ENCODE measurements at places on chromosomes 1 and 21.

DNA sequence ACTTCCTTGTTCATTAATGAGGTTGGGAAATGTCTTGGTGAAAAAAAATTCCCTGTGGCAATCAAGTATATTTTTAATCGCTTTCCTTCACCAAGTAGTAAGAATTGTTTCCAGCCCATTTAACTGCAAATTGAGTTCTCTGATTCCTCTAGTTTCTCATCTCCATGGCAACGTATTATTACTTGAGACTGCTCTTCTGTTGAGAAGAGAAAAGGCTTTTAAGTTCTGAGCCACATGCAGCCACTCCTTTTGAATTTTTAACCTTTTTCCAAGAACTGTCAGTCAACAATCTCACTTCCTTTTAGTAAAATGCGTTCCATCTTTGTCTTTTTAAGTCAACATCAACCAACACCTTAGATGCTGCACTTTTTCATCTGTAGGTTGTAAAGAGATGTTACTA, 75.7 kb upstream of the KIAA1614 start:
- DNase-seq = no peak

- no peak for DNase-seq
Observed at GRCh38 chr1:183285256-183285655, 99.2 kb downstream of the LAMC2 start.

DNA sequence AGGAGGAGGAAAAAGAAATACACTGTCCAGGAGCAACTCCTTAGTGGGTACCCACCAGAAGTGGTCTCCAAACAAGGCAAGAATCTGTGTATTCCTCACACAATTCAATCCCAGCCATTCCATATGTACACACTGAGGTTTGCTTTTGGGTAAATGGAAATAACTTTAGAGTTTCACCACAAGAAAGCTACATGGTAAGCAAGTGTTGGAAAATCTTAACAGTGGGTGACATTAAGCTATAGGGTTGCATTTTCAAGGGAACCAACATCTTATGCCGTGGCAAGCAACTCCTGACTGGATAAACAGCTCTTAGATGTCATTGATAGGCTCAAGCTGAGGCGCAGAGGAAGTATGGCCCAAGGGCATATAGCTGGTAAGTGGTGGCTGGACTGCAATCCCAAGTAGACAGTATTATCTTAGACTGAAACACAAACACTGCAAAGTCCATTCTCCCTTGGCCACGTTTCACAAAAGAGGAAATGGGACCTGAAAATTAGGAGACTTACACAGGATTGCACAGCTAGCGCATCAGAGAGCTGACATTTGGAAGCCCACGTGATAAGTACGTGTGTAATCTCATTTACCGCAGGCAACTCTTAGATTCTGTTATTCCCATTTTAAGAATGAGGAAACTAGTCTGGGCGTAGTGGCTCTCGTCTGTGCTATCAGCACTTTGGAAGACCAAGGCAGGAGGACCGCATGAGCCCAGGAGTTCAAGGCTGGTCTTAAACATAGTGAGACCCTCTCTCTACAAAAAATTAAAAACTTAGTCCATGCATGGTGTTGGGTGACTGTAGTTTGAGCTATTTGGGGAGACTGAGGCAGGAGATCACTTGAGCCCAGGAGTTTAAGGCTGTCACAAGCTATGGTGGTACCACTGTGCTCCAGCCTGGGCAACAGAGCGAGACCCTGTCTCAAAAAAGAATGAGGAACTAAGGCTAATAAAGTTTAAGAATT, 4.0 kb upstream of the BRWD1 start:
- no peak for DNase-seq

- peak; percentile 47 for DNase-seq
Observed at GRCh38 chr1:62131093-62131725, 63.4 kb upstream of the L1TD1 start.

- DNase-seq = no peak
Observed at GRCh38 chr21:14116080-14116481, 94.7 kb downstream of the LIPI start.

GRCh38 chr1:27596261-27596660, 7.7 kb downstream of the AHDC1 start:
- no peak for DNase-seq

DNA sequence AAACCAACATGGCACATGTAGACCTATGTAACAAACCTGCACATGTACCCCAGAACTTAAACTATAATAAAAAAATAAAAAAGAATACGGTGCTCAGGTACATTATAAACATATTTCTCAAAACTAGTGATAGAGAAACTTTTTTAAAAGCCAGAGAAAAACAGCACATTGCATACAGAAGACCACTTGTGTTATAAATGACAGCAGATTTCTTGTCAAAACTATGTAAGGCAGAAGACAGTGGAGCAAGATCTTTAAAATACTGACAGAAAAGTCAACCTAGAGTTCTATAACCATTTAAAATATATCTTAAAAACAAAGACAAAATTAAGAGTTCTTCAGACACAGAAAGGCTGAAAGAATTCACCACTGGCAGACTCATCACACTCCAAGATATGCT, 144.7 kb downstream of the NEGR1 start:
- DNase-seq = no peak

DNA sequence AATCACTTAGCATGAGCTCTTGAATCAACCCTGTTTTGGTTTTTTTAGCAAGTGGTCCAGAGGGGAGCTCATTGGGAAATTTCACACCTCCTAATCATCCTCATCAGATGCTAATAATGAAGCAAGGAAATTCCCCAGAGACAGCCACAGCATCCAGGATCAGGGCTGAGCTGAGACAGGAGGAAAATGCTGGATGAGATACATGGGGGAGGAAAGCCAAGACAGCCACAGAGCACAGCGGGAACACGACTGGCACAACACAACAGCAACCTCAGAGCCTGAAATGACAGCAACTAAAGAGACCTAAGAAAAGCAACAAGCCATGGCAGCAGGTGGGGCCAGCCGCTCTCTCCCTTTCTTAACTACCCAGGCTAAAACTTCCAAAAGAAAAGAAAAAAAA, 70.4 kb downstream of the UBR4 start:
- DNase-seq = no peak

DNA sequence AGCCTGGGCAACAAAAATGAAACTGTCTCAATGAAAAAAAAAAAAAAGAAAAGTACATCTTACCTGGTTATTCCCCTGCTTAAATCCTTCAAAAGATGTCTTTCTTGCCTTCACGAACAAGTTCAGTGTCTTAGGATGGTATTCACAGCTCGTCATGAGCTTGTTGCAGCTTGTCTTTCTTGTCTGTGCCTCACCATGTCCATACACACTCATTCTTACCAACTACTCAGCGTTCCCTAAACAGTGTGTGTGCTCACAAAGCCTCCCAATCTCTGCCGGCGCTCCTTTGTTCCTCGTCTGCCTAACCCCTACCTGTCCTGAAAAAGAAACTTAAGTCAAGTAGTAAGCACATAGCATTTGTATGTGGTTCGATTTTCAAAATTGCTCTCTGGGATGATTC, 31.1 kb downstream of the UBE4B start:
- peak; percentile 99 for DNase-seq

DNA sequence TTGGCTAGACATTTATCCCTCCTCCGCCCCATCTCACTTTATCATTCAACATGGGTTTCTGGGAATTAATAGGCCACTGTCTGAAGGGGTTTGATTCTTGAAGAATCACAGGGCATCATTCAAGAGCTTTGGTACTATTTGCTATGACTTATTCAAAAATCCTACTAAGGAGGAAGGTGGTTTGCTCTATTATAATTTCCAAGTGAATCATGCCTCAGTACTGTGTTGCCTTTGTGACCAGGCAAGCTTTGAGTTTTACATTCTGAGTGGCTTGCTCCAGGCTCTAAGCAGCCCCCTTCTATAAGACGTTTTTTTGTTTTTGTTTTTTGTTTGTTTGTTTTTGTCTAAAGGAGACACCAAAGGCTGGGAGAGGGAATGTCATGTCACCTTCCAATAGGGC, 2.6 kb downstream of the C1orf21 start:
- DNase-seq = peak; percentile 57

DNA sequence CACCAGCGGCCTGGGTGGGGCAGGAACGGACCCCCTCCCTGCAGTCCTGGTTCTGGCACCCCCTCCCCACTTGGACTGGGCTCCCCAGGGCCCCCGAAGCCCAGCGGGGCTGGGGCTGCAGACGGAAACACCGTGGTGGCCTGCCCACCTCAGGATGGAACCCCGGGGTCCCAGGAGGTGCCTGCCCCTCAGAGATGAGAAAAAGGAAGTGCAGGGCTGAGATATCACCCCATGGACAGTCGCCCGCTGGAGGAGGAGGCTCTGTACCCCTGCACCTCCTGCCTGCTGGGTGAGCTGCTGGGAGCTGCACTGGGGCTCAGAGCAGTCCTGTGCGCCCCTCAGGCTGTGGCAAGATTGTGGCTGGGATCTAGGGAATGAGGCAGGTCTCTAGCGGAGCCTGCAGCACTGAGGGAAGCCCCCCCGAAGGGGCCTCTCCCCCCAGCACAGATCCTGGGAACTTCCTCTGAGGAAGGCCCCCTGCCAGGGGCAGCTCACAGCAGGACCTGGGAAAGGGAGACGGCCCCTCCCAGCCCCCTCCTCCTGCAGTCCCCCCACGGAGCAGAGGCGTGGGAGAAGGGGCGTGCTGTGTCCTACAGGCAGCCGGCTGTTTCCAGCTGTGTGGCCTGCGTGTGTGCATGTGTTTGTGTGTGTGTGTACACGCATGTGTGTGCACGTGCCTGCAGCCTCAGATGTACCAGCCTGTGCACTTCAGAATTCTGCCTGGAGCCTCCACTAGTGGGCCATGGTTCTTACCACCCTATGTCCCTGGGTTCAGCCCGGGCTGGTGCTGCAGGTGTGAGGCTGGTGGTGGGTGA, 6.9 kb downstream of the AGRN start:
- no peak for DNase-seq

- DNase-seq = no peak
Observed at GRCh38 chr1:64909031-64909430, 57.3 kb downstream of the JAK1 start.

DNA sequence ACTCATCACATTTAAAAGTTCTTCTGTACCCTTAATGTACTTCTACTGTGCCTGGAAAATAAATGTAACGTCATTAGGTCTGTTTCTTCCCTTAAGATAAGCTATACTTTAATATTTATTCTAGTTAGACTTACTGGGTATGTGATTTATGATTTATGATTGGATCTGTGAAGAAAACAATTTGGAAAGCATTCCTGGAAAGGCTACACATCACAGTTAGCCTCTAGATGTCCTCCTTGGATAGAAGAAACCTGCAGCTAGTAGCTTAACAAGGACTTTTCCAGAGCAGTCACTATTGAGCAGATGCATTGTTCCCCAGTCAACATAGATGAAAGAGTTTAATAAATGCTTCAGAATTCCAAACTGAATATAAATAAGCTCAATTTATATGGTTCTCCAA, 22.2 kb upstream of the ABL2 start:
- DNase-seq = peak; percentile 49

DNA sequence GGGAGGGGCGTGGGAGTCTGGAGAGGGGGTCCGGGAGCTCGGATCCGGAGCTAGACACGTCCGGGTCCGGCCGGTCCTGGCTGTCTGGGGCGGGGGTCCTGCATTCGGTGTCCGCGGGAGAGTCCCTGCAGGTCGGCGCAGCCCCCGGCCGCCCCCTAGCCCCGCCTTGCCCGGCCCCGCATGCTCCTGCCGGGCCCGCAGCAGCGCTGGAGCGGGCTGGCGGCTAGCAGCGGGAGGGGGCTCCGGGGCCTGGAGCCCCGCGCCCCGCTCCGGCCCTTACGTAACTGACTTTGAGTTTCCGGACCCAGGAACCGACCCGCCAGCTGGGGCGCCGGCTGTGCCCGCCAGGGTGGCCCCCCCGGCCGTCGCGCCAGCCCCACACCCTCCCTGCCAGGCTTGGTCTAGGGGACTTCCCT, 26.9 kb upstream of the EPB41 start:
- DNase-seq = no peak

DNA sequence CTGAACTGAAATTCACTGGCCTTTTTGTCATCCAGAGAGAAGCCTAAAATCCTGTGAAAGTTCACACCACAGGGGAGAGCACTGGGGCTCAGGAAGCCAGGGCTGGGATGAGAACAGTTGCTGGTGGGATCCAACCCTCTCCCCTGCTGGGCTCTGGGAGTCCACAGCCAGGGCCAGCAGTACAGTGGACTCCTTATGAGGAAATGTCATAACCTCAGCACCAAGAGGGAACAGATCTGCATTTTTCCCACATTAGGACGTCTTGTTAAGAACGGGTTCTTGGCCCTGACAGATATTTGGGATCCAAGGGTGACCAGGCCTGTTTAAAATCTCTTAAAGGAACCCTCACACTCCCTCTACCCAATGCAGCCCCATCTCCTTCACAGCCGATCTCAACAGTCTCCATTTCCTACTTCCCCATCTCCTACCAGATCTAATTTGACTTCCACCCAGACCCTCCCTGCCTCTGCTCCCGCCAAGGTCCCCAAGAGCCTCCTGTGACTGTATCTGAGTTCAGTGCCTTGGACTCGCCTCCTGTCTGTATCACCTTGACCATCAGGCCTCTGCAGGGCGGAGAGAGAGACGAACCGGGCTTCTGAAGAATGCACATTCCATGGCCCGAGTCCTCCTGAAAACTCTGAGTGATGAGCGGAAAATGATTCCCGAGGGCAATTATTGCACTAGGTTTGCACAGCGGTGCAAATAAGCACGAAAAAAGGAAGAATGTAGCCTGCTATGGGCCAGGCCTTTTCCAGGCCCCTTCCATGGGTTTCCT, 159.9 kb downstream of the TRABD2B start:
- no peak for DNase-seq

- DNase-seq = no peak
Observed at GRCh38 chr21:44955798-44956175, 16.0 kb downstream of the SLX9 start.

DNA sequence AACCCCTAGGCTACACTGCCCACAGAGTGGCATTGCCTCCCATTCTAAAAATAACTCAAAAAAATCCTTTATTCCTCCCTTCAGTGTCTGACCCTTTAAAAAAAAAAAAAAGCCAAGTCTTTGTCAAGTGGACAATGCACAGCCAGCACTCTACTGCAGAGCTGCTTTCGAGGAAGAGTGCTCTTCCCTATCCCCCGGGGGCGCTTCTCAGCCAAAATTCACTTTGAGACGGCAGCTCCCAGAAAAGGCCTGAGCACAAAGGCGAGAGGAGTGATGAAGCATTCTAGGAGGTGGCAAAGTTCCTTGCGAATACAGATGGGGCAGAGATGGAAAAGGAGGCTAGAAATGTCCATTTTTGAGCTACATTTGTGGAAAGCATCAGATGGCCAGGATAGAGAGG, 23.3 kb downstream of the EPHA10 start:
- DNase-seq = no peak

Measured in bronchial epithelial cell (primary cell).